Stimulated activated CD4-positive, alpha-beta T cell treated with anti-CD3 and anti-CD28 coated beads, Interleukin-12 subunit alpha, Interleukin-12 subunit beta, amount 100 ng/mL, for 48 hours (primary cell): ENCODE measurements at places on chromosomes 2 and 18.

DNA sequence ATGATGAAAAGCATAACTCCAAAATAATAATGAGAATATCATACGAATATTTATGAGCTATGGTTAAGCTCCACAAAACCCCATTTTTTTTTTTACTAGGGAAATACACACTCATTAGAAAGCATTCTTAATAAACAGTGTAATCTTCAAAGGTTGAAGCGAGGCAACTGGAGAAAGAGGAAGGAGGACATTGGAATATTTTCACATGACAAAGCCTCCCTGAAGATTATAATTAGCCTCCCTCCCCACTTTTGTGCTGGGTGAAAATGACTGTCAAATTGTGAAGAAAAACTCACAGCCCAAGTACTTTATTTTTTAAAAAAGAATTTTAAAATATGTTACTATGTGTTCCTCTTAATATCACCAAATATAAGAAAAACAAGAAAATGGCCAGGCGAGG lies 64.1 kb upstream of the NFU1 start:
- no peak for DNase-seq

DNA sequence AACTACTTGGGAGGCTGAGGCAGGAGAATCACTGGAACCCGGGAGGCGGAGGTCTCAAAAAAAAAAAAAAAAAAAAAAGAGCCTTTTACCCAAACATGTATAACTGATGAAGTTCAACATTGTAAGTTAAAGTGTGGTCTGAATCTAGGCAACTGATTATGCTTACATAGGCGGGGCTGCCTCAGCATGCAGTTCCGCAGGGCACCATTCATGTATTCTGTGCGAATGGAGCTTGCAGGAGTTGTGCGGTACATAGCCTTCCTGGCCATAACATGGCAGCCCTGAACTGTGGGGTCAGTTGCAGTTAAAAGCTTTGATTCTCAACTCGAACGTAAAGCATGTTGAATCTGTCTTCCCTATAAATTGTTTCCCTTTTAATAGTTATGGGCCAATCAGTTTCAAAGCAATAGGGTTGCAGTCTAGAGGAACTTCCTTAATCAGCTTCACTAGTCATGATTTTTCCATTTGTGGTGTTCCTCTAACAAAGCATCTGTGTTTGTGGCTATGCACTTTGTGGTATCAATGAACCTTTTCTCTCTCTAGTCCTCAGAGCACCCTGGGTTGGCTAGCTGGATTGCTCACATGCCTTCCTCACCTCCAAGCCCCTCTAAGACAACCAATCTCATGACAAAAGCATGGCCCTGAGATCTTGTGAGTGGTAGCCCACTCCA lies 30.6 kb upstream of the CEP68 start:
- DNase-seq, result no peak

GRCh38 chr2:3251946-3252345 lies 125.7 kb downstream of the EIPR1 start:
- DNase-seq, result no peak

DNA sequence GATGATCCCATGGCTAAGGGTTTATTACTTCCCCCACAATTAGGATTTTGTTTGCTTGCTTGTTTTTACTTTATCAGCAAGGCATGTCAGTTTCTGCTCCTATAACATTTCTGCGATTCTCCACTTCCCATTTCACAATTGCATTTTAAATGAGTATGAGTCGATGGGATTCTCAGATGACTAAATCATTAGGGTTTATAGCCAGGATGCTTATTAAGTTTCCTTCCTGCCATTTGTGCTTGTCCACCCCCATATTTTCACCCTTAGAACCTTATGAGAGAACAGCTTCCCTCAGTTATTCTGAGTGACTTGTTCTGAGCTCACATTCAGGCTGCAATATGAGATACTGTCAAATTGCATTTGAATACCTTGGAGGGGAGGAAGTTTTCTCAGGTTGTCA lies 37.9 kb upstream of the C1GALT1C1L start:
- no peak for DNase-seq

DNA sequence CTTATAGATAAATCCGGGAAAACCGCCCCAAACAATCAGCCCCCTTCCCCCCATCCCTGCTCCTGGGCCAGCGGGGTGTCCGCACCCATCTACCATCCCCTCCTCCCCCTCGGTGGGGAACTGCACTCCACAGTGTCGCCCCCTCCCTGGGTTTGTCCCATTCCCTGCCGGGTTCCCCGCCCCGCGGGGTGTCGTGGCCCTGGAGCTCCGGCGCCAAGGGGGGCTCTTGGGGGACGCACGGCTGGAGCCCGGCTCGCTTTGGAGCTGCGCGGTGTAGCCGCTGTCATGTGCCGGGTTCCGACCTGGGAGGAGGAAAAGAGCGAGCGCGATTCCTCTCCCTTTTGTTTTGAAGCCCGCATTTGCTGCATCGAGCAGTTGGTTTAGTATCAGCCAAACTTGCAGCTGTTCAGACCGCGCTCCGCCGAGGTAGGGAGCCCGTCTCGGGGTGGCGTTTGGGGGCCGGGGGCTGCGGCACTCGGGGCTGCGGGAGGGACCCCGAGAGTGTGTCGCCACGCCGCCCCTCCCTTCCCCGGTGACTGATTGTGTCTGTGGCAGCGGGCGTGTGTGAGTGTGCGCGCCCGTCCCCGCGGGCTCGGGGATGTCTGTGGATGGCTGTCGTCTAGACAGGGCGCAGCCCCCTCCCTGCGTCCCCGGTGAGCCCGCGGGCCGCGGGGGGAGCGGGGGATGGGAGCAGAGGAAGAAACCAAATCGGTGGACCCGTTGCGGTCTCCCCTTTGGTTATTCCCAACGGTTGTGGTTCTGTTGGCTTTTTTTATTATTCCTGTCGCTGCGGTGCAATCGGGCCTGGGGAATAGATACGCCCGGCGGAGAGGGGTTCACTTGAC lies 797 bp downstream of the CTIF start:
- no peak for DNase-seq

- DNase-seq, result no peak
Measured at GRCh38 chr2:193272011-193272410, 1077.3 kb upstream of the TMEFF2 start.

- no peak for DNase-seq
Measured at GRCh38 chr18:5582076-5582475, 38.3 kb upstream of the EPB41L3 start.

GRCh38 chr2:8797682-8798081 lies 39.7 kb downstream of the KIDINS220 start:
- DNase-seq, result no peak

DNA sequence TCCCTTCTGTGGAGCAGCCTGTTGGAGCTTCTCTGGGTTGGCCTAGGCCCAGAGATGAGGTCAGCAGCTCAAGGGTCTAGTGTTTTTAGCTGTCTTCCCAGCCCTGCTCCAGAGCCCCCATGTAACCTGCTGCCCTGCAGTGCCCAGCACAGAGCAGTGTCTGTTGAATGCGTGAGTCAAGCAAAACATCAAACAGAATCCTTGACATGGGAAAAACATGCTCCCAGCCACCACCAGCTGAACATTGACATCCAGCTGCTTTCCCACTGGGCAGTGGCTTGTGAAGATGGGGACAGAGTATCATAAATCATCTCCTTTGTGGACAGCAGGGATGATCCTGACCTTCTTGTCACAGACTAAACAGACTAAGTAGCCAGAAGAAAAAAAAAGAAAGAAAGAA lies 22.6 kb downstream of the IMPA2 start:
- DNase-seq, result no peak

DNA sequence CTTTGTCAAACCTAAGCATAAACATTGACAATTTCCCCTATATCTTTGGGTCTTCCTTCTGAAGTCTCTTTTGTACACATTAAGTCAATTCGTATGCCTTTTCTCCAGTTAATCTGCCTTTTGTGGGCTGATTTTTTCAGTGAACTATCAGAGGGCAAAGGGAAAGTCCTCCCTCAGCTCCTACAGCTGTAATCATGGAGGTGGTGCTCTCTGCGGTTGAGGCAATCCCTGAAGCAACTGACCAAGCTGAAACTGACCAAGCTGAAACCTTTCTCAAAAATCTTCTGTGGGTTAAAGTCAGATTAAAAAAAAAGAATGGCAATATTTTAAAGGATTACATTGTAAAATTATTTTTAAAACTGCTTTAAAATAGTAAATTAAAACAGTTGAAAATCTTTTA lies 105.8 kb upstream of the DNAJC10 start:
- no peak for DNase-seq

- DNase-seq, result no peak
Measured at GRCh38 chr2:204251158-204251997, 293.9 kb upstream of the PARD3B start.

DNA sequence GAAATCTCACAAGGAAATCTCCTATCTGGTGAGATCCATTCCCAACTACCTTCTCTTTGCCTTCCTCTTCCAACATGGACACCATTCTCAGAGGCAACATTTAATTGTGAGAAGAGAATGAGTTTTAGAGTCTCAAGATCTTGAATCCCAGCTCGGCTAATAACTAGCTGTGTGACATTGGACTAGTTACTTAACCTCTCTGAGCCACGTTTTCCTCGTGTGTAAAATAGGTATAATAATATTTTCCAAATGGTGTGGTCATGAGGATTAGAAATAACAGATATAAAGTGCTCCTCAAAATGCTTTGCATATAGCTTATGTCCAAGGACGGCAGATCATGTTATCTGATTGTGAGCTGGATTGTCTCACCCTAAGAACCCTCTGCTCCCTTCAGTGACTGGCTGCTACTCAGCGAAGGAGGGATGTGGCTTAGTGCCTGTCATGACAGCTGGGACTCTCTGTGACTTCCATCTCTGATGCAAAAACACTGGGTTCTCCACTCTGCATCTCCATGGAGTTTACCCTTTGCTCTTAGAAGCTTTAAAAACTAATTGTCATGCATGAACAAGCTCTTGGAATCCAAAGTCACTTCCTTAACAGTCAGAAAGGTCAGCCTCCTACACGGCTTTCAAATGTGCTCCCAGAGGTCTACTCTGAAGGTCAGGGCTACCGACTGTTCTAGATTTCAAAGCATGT lies 38.4 kb upstream of the MRPL19 start:
- no peak for DNase-seq

- no peak for DNase-seq
Measured at GRCh38 chr2:176234940-176235339, 34.3 kb upstream of the MTX2 start.
